Fibroblast of skin of abdomen (primary cell): ENCODE measurements at places on chromosomes 7 and 10.

DNA sequence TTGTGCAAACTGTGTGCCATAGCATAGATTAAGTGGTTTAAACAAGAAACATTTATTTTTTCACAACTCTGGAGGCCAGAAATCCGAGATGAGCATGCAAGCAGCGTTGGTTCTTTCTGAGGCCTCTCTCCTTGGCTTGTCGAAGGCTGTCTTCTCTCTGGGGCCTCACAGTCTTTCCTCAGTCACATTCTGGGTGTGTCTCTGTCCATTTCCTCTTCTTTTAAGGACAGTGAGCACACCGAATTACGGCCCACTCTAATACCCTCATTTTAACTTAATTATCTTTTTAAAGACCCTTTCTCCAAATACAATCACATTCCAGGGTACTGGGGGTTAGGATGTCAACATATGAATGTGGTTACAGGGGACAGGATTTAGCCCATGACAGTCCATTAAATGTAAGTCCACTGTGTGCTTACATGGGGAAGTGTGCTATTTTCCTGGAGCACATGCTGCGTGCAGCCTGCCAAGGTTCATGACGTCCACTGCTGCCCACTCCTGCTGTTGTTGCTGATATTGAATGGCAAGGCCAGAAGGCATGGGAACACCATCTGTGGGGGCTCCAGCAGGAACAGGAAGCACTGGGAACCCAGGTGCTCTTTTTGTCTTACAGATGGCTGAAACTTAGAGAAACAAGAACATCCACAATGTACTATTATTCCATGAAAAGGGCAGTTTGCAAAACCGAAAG, 365.5 kb downstream of the GALNT17 start:
- no peak for DNase-seq

GRCh38 chr7:11474902-11475585, 357.0 kb downstream of the THSD7A start:
- DNase-seq: no peak

GRCh38 chr10:94288361-94289101, 74.2 kb downstream of the NOC3L start:
- DNase-seq: no peak

DNA sequence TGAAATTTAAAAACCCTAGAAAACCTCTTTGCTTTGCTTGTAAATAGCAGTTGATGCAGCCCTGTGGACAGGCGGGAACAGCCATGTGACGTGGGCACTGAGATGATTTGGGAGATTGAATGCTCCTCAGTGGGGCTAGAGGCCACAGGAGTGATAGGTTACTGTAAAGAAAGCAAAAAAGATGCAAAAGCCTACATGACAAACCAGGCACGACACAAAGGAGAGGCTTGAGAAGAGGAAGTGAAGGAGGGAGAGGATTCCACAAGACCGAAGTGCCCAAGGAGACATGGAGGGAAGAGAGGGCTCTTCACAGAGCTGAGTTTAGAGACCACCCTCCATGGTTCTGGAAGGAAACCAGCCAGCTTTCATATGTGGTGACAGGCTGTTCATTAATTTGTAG, 25.7 kb downstream of the IKZF1 start:
- DNase-seq: no peak

DNA sequence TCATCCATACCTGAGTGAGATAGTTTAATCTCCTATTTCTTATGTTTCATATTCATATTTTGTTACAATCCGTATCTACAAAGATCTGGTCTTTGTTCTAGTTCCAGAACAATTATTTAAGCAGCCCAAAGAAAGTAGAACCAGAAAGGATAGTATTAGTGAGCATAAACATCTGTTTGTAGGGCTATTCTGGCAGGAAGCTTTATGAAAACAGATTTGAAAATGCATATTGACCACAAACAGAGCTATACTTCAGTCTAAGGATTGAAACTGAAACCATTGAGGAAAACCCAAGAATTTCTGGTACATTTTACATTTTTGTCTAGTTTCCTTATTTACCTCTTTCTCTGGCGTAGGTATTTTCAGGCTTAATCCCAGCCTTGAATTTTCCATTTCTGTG, 28.1 kb downstream of the LRGUK start:
- no peak for DNase-seq

- no peak for DNase-seq
These were observed 55.9 kb downstream of the SHH start for GRCh38 chr7:155756322-155756721.

DNA sequence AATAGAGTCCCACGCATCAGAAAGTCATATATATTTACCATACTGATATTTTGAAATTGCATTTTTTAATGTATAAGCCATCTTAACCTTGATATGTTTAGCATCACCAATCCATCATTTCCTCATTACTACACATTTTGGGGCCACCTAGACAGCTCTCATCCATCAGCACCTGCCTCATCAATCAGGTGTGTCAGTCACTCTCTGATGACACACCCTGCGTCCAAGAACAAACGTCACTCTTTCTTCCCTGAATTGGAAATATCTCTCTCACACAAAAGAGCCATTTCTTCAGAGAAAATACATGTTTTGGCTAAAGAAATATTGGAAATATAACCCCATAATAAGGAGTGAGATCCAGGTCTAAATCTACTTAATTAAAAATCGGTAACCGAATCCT, 38.9 kb upstream of the RSU1 start:
- peak; percentile 39 for DNase-seq

GRCh38 chr10:50291261-50291850, 40.0 kb upstream of the ASAH2 start:
- DNase-seq: peak; percentile 20

DNA sequence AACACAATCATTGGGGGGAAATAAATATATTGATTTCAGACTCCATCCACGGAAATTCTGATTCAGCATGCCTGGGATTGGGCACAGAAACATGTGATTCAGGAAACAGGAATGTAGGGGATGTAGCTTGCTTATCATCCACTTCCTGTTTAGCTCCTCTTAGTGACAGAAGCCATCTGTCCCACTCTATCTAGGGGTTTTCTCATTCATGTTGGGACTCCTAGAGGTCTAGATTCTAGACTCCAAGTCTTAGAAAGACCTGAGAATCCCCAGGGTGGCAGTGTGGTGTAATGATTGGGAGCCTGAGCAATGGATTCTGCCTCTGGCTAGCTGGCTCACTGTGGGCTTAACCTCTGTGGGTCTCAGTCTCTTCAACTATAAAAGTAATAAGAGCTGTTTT, 67.9 kb downstream of the CDK1 start:
- peak; percentile 53 for DNase-seq

- DNase-seq: no peak
These were observed 72.9 kb downstream of the FAS start for GRCh38 chr10:89063465-89063864.

GRCh38 chr10:129689671-129690071, 222.6 kb downstream of the MGMT start:
- DNase-seq: no peak

DNA sequence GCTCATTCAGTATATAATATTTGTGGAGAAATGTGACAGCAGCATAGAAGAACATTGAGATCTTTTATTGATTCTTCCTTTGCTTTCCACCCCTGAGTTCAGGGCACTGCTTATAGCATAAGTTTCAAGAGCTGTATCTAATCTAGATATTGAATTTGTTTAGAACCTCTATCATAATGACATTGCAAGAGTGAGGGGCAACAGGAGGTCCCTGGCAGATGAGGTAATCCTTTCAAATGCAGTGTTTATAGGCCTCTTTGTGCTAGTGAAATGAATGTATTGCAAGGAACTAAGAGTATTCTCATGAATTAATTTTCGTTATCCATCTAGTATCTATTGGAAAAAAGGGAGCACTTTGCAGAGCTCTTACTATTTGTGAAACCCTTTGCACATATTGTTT, 167.2 kb upstream of the FERD3L start:
- no peak for DNase-seq

DNA sequence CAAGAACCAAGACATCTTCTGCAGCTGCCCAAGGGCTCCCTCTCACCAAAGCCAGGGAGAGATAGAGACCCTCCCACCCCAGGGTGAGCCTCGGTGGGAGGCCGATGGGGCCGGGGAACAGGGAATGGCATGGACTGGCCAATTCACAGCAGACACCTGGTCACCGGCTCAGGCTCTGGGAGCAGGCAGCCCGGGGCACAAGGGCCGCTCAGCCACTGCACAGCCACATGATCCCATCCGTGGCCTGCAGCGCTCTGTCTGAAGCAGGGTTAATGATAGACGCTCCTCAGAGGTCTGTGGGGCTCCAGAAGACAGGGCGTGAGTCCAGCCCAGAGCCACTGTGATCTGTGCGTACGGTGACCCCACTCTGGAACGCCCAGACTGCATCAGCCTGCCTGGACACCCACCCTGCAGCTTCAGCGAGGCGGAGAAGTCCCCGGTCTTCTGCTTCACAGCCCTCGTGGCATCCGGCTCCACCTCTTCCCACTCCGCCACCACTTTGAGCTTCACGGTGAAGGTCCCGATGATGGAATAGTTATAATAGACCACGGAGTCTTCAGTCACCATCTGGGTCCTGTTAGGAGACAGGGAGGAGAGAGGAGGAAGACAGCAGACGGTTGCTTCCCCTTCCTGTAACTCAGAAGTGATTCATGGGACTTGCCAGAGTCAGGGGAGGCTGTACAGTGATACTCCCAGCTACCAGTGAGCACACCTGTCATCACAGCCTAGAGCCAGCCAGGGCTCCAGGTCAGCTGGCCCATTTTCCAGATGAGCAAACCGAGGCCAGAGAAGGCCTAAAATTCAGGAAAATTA, 14.0 kb downstream of the TMEM130 start:
- DNase-seq: peak; percentile 80

- DNase-seq: no peak
These were observed 61.8 kb upstream of the SP4 start for GRCh38 chr7:21365866-21366624.

GRCh38 chr7:106524690-106525059, 136.3 kb downstream of the CCDC71L start:
- DNase-seq: no peak

- DNase-seq: no peak
These were observed 105.3 kb downstream of the CPXM2 start for GRCh38 chr10:123786306-123786705.

- no peak for DNase-seq
These were observed 20.8 kb upstream of the PRTFDC1 start for GRCh38 chr10:24973163-24973562.

DNA sequence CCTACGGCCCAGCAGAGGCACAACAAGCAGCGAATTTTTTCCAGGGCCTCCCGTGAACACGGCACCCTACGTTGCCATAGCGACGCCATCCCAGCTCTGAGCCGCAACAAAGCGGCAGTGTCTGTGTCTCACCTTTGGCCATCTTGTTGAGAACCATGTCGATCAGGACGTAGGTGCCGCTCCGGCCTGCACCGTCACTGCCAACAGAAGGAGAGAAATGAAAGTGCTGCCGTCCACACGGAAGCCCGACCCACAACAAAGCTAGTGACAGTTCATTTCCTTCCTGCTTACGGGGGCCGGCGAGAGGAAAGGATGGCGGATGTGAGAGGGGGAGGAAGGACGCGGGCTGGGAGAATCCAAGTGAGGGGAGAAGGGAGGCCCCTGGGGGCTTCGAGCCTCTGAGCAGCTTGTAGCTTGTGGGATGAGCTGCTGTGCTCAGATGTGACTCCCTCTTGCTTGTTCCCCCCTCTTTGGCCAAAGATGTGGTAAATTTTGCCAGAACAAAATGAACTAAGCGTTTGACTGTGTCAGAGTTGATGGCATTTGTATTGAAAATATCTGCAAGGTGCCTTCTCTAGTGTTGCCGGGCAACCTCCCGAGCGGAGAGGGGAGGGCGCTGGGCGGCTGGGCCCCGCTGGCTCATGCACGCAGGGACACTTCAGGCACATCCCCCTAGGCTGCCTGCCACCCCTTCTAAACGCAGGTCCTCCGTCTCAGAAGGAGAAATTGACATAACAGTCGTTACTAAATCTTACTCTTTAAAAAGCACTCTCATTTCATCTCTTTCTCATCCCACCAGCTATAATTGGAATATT, 232.2 kb downstream of the DNAJB6 start:
- peak; percentile 21 for DNase-seq

DNA sequence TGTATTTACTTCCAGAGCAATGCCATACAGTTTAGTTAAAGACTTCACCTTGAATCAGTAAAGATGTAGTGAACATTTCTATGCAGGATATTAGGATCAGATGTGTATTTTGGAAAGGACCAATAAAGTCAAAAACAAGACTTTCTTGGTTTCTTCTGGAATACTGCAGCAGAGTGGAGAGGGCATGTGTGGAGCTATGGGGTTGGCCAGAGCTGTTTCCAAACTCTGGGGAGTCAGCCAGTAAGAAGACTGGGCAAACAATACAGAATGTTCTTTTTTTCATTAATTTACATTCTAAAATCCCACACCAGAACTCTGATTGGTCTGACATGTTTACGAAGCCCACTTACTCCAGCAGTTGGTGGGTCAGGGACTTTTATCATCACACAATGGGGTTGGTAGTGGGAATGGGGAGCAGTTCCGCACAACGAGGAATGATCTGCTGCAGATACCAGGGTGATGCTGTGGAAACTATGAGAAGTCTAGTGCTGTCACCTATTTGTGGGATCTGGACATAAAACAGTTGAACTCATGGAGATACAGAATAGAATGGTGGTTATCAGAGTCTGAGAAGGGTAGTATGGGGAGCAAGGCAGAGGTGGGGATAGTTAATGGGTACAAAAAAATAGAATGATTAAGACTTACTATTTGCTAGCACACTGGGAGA, 267.7 kb downstream of the MALRD1 start:
- no peak for DNase-seq

GRCh38 chr7:157897681-157898080, 560.9 kb downstream of the DNAJB6 start:
- no peak for DNase-seq

GRCh38 chr7:157405914-157406810, 69.4 kb downstream of the DNAJB6 start:
- no peak for DNase-seq

DNA sequence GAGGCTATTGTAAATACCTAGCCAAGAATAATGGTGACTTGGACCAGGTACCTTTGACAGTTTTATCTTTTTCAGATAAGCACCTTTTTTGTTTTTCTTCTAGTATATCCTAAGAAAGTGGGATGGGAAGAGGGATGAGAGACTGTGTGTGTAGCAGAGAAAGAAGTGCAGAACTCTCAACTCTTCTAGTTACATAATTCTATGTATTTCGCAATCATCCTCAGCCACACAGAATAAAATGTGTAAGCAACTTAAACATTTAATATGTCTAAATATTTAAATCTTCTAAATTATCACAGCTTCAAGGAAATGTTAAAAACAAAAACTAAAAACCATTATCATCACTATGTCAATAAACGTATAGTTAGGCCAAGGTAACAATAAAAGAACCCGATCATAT, 42.6 kb upstream of the GSAP start:
- no peak for DNase-seq

DNA sequence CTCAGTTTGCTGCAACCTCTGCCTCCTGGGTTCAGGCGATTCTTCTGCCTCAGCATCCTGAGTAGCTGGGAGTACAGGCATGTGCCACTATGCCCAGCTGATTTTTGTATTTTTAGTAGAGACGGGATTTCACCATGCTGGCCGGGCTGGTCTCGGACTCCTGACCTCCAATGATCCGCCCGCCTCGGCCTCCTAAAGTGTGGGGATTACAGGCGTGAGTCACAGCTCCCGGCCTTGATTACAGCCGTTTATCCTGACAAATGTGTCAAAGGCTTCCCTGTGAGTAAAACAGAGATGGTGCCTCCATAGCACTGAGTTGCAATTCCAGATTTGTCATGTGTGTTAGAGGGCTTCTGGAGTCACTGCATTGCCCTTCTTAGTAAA, 273.7 kb downstream of the CCDC3 start:
- no peak for DNase-seq
